Midbrain (tissue), 1 donor: ENCODE measurements at places on chromosomes 5 and 9.
A peak's percentile ranks its signal among the peaks of the same experiment; 100 is the strongest.

- no peak for DNase-seq
These were observed 39.3 kb upstream of the IPPK start for GRCh38 chr9:92709240-92709639.

- DNase-seq: peak; percentile 34
These were observed 6.6 kb downstream of the GALNT10 start for GRCh38 chr5:154196955-154197652.

DNA sequence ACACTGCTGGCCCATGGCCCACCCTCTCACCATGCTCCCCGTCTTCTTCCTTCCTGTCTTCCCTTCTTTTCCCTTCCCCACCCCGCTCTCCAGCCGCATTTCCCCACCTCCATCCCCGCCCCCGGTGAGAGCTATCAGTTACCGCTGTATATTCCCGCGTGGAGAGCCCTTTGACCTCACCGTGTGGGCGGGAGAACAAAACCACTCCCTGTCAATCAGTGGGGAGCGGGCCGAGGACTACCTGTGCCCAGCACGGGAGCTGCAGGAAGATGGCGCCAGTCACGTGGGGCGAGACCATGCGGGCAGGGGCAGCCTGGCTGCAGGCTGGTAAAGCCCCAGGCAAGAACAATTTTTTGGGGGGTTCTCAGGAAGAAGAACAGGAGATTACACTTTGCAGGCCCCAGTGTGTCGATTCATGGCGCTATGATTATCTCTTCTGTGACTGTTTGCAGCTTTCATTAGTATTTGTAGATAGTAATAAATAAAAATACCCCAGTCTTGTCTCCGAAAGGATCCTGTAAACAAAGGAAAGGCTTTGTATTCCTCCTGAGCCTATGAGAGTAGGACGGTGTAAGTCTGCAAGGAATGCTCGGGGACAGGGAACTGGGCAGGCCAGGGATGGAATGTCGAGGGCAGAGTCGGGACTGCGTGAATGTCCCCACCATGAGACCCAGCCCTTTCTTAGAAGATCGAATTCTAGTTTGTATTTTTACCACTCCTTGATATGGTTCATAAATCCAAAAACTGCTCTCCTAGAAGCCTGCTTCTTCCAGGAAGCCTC, 14.8 kb upstream of the DMRT1 start:
- no peak for DNase-seq

GRCh38 chr5:34923694-34924461, 5.5 kb upstream of the DNAJC21 start:
- no peak for DNase-seq

GRCh38 chr5:172901012-172901780, 58.0 kb upstream of the RPL26L1 start:
- DNase-seq: peak; percentile 25

- DNase-seq: no peak
These were observed 13.3 kb downstream of the PHF2 start for GRCh38 chr9:93589688-93590087.

DNA sequence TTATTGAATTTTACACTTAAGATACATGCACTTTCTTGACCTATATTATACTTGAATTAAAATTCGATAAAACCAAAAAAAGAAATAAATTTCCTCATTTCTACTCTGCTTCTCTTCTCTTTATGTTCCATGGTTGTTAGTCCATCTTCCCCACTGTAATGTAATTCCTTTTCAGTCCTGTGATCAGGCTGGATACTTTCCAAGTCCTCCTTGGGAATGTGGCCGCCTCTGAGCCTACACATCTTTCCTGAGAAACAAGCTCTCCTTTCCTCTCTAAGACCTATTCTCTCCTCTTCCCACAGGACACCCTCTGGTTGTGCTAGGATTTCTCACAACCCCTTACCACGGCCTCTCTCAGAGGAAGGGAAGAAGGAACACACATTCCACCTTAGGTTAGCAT, 285.1 kb downstream of the DNAH5 start:
- no peak for DNase-seq

GRCh38 chr9:121692606-121693387, 41.4 kb downstream of the DAB2IP start:
- no peak for DNase-seq

- no peak for DNase-seq
These were observed 446.4 kb downstream of the ISL1 start for GRCh38 chr5:51829691-51830090.

GRCh38 chr5:33523208-33523771, 82.5 kb downstream of the TARS1 start:
- no peak for DNase-seq

- DNase-seq: no peak
These were observed 554.0 kb downstream of the BNC2 start for GRCh38 chr9:16316456-16316855.

- no peak for DNase-seq
These were observed 224.6 kb downstream of the DRD1 start for GRCh38 chr5:175219366-175219765.

GRCh38 chr5:9596171-9596780, 33.9 kb downstream of the TAS2R1 start:
- no peak for DNase-seq

- no peak for DNase-seq
These were observed 214.4 kb upstream of the PAPPA start for GRCh38 chr9:115939065-115939765.

- no peak for DNase-seq
These were observed 106.3 kb downstream of the GDA start for GRCh38 chr9:72255569-72255968.

DNA sequence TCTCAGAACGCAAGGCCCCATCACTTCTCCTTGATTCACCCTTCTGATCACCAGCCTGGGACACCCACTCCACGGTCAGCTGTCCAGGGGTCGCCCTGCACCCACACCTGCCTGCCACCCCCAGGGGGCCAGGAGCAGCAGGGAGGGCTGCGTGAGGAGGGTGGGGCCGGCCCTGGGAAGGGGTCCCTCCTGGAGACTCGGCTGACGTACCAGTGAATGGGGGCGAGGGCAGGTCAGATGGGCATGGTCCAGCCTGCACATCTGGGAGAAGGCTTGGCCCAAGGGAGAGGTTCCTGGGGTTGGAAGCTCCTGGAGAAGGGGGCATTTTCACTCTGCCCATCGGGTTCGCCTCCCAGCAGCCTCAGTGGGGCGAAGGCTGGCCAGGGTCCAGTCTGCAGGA, 21.8 kb upstream of the SARDH start:
- no peak for DNase-seq

DNA sequence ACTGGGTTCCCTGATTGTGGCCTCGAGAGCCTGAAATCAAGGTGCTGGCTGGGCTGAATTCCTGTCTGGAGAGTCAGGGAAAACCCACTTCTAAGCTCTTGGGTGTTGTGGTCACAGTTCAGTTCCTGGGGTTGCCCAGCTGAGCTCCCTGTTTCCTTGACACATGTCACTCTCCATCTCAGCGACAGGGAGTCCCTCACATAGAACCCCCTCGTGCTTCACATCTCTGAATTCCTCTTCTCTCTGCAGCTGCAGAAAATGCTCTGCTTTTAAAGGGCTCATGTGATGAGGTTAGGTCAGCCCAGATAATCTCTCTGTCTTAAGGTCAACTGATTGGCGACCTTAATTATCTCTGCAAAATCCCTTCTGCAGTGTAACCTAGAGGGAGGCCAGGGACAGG, 53.5 kb upstream of the NFIL3 start:
- no peak for DNase-seq

- DNase-seq: peak; percentile 81
These were observed at the start of gene CIZ1 for GRCh38 chr9:128191406-128192046. TSS of gene CIZ1 (minus strand) at chr9:128191572. CDS start at chr9:128190857, 715 bp downstream.

GRCh38 chr5:143435210-143435657, 31.7 kb upstream of the NR3C1 start:
- peak; percentile 36 for DNase-seq

DNA sequence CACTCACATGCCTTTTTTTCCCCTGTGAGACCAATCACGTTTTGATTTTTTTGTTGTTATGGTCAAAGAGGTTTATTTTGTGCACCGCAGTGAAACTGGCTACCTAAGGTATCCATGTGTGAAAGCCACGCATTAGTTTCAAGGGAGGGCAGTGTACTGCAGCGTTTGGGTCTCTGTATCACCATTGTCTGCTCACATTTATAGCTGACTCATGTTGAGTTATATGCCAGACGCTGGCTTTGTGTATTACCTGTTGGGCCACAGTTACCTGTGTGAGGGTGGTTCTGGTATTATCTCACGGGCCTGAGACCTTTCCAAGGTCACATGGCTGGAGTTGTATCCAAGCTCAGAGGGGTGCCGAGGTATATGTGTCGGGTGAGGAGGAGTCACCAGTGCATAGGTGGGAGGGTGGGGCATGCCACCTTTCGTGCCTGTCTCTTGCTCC, 75.8 kb downstream of the ARHGAP26 start:
- no peak for DNase-seq

DNA sequence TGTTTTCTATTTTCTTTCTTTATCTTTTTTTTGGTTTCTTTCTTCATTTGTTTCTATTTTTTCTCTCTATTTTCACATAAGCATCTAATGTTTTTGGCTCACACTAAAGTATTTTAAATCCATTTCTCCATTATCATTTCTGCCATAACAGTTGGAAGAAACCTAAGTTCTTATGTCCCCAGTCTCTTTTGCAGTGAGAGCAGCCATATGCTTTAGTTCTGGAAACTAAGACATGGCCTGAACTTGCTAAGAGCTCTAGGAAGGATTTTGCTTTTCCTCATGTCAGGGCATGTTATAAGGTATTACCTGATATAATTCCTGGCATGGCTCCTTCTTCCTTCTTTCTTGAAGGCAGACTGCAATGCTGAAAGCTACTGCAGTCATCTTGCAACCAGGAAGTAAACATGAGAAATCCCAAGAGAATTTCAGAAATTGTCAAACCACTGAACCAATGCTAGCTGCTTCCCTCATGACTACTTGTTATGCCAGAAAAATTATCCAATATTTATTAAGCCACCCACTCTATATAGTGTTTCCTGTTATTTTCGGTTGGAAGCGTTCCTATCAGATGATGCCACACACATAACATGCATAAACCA, 171.1 kb downstream of the TAF11L14 start:
- DNase-seq: no peak

- no peak for DNase-seq
These were observed 114.1 kb downstream of the MLLT3 start for GRCh38 chr9:20508242-20508641.

GRCh38 chr5:101897914-101898313, 398.2 kb downstream of the SLCO4C1 start:
- DNase-seq: no peak

DNA sequence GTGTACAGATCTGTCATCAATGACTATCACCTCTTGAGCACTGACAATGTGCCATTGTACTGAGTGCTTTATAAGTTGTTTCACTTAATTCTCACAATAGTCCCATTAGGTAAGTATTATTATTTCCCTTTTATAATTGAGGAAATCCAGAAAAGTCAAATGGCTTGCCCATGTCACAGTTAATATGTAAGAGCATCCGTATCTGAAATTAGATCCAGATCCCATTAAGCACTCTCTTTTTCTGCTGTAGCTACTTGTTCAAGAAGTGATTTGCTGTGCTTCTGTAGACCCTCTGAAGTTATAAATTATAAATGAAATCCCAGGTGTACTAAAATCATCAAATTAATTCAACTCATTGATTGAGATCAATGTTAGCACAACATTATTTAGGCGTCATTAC, 94.7 kb downstream of the INIP start:
- DNase-seq: no peak

DNA sequence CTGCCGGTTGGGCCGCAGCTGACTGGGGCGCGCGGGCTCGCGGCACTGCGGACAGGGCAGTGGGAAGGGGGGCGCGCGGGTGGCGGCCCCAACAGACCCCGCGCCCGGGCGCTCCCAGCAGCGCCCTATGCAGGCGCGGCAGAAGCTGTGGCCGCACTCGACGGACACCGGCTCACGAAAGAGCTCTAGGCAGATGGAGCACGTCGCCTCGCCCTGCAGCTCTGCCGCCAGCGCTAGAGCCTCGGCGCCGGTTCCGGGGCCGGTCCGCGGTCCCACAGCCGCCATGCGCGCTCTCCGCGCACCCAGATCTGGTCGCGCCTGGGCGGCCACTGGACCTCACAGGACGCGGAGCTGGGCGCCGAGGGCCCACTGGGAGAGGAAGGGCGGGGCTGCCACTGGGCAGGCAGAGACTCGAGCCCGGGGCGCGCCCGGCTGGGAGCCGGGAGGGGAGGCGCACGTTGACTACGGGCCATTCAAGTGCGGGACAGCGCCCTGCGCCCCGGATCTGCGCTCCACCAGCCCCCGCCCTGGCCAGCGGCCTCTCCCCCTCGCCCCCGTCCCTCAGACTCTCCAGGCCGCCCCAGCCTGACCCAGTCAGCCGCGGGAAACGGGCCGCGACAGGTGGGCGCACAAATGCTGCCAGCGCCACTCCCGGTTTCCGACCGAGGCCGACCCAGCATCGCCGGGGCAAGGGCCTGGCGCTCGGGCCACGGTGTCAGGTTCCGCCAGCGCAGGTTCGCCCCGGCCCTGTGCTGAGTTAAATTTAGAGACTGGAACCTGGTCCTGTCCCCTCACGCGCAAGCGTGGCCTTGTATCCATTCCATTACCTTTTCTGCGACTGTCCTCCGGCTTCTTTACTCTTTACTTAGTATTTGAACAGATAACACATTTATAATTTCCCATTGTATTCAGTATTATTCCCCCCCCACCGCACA, at the start of gene TRIM7:
Gene TRIM7 (minus strand): TSS at position 371 of the 935 bp plus-strand sequence. CDS start 86 bp downstream, at position 285.
- DNase-seq: no peak

- DNase-seq: no peak
These were observed 854.1 kb downstream of the MAT2B start for GRCh38 chr5:164359260-164360255.

GRCh38 chr5:10317825-10318682, 10.4 kb upstream of the CMBL start:
- no peak for DNase-seq

GRCh38 chr5:120108586-120109248, 355.4 kb upstream of the PRR16 start:
- DNase-seq: no peak

GRCh38 chr9:29129763-29130162, 1556.5 kb upstream of the C9orf72 start:
- no peak for DNase-seq

- DNase-seq: no peak
These were observed 85.1 kb downstream of the FGF1 start for GRCh38 chr5:142600611-142601358.

- no peak for DNase-seq
These were observed 17.9 kb downstream of the FGD3 start for GRCh38 chr9:92965061-92965758.

DNA sequence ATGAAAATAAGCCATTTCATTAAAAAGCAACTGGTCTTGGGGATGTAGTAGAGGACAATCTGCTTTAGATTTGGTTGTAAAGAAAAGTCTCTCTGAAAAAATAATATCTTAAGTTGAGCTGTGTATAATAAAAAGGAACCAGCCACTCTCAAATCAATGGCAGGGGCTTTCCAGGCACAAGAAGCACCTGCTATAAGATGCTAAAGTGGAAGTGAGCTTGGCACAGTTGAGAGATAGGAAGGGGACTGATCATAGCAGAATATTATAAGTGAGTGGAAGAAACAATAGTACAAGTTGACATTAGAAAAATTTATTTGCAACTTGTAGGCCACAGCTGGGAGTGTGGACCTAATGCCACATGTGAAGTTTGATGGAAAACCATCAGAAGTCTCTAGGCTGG, 28.1 kb upstream of the SPINK5 start:
- no peak for DNase-seq

DNA sequence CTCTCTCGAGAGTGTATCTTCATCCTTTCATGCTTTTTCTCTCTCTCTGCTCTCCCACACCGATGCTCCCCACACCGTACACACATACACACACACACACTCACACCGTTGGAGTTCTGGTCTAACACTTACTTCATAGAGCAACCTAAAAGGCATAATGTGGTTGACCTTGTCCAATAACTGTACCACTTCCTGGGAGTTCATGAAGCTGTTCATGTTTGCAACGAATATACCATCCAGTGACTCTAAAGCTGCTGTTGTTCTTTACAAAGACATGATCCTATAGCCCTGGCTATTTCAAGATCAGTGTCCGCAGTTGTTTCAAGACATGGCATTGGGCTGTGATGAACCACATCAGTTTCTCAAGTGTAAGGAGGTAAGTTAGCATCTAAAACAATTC, 10.0 kb downstream of the MEF2C start:
- DNase-seq: no peak
